Fibroblast of the aortic adventitia (primary cell): ENCODE measurements at places on chromosomes 7 and 10. TPM values are rescaled to one million over a fixed set of nuclear protein-coding genes. Genes with fewer than 3 reads are reported as not detected.

The NUDT13 gene
- total RNA-seq = 1.8 TPM in 2 replicates

The OR9A2 gene
- total RNA-seq = not detected in 2 replicates

The GPR85 gene
- total RNA-seq = 2.4 and 5.0 TPM in 2 replicates

The BEND7 gene
- total RNA-seq = 2.6 and 3.2 TPM in 2 replicates

The ZDHHC16 gene
- 24.9 and 45.5 TPM in 2 replicates for total RNA-seq

The LRMDA gene
- total RNA-seq = 3.6 and 6.3 TPM in 2 replicates

The HOXA2 gene
- 0.16 and 3.6 TPM in 2 replicates for total RNA-seq
